ENCODE measurements at places on chromosomes 13 and 19.

- DNase-seq: no peak
Observed at GRCh38 chr19:4068047-4068966, 1.6 kb upstream of the ZBTB7A start.

- no peak for DNase-seq
Observed at GRCh38 chr19:46967578-46968032, 52.0 kb upstream of the NPAS1 start.

GRCh38 chr13:102933122-102933521 lies 87.3 kb downstream of the ERCC5 start:
- DNase-seq: no peak

GRCh38 chr19:1259206-1259875 lies 9.8 kb upstream of the CIRBP start:
- no peak for DNase-seq

- DNase-seq: no peak
Observed at GRCh38 chr13:93903909-93904308, 575.6 kb downstream of the DCT start.

GRCh38 chr13:49098198-49098597 lies 121.9 kb upstream of the MLNR start:
- DNase-seq: peak; percentile 86

- no peak for DNase-seq
Observed at GRCh38 chr13:30334663-30335386, 27.5 kb upstream of the KATNAL1 start.

DNA sequence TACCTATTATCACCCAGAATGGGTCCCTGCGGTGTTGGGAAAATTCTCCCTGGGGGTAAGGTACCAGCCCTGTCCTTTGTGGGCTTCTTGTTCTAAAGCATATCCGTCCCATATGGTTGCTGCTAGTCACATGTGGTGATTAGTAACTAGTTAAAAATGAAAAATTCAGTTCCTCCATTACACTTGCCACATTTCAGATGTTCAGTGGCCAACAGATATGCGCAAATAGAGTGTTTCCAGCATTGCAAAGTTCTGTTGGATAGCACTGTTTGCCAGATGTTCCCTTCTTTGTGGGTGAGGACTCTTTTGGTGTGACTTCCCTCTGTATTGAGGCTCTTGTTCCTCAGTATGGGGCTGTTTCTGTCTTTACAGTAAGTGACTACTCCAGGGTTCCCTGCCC lies 3.8 kb downstream of the CNOT3 start:
- no peak for DNase-seq

DNA sequence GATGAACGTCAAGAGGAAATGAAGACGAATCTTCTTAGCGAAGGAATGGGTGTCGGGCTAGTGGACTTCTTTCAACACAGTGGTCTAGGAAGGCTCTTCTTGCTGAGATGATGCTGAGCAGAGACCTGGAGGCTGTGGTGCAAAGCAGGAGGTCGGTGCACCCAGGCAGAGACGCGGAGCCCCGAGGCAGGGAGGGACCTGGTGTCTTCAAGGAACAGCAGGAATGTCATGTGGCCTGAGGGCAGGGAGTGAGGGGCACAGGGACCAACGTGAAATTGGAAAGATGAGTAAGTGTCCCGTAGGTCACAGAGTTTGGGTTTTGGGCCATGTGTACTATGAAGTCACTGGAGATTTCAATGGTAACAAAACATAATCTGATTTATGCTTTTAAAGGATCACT lies 11.4 kb upstream of the CDC42EP5 start:
- DNase-seq: no peak

- no peak for DNase-seq
Observed at GRCh38 chr13:39870197-39870747, 214.8 kb downstream of the COG6 start.

- no peak for DNase-seq
Observed at GRCh38 chr19:54099190-54099902, 1.3 kb downstream of the OSCAR start.

DNA sequence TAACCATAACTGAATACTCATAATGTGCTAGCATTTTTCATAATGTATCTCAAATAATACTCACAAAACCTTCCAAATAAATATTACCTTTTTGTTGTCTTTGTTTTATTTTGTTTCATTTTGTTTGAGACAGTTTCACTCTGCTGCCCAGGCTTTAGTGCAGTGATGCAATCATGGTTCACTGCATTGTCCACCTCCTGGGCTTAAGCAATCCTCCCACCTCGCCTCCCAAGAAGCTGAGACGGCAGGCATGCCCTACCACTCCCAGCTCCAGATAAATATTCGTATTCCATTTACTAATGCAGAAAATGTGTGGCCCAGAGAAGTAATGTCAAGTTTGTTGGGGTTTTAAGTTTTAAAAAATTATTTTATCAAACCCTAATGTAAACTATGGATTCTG lies 739.1 kb downstream of the GPC5 start:
- no peak for DNase-seq

DNA sequence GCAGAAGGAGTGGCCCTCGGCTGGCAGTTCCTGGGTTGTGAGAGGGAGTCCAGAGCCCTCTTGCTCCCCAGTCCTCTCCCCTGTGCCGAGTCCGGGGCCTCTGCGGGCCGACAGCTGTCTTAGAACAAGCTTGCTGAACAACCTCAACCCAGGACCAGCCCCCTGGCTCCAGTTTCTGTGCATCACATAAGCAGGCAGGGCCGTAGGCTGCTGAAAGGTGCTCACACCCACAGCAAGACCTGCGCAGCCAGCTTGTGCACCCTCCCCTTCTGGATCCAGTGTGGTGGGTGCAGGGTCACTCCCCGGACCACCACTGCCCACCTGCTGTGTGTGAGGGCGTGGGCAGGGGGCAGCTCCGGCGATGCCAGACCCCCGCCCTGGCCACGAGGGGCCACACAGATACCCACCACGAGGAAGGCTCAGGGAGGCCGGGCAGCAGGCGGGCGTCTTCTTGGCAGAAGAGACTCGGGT lies 25.2 kb upstream of the F7 start:
- DNase-seq: no peak

DNA sequence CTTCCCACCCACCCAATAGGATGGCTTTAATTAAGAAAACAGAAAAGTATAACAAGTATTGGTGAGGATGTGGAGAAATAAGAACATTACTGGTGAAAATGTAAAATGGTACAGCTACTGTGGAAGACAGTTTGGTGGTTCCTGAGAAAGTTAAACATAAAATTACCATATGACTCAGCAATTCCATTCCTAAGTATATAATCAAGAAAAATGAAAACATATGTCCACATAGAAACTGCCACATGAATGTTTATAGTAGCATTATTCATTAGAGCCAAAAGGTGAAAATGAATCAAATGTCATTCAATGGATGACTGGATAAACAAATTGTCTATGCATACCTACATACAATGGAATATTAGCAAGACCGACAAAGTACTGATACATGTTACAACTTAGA lies 16.9 kb downstream of the DZIP1 start:
- DNase-seq: no peak

DNA sequence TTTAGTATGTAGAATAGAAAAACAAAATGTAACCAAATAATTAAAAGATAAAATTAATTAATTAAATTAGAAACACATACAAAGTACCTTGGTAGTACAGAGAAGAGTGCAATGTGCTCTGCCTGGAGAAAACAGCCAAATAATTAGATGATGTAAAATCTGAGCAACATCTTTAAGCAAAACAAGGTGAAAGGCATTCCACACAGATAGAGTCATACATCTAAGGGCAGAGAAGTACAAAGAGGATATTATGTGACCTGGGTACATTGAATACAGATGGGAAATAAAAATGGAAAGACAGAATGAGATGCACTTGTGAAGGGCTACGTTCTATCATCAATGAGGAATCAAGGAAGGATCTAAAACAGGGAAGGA lies 25.2 kb upstream of the FNDC3A start:
- no peak for DNase-seq

- no peak for DNase-seq
Observed at GRCh38 chr19:39410831-39411080, 1.7 kb upstream of the PLEKHG2 start.

DNA sequence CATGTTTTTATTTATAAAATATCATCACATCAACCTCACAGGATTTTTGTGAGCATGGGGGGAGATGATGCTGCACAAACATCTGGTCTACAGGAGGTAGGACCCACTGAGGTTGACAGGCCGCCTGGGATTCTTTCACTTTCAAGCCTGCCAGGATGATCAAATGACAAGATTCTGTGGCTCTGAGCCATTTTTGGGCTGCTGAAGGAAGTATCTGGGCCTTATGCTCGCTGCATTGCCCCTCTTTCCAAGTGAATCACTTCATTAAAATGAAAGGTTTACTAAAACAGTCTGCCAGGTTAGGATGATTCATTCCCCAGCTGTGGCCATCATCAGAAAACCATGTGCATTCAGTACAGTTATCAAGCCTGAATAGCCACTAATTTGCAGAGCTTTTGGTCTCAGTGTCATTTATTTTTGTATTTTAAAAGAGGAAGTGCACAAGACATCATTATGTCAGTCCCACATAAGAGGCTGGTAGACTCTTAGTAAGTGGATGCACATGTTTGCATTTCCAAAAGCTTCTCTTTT lies 34.4 kb downstream of the STARD13 start:
- peak; percentile 83 for DNase-seq

- no peak for DNase-seq
Observed at GRCh38 chr13:106464076-106464475, 71.4 kb downstream of the EFNB2 start.

DNA sequence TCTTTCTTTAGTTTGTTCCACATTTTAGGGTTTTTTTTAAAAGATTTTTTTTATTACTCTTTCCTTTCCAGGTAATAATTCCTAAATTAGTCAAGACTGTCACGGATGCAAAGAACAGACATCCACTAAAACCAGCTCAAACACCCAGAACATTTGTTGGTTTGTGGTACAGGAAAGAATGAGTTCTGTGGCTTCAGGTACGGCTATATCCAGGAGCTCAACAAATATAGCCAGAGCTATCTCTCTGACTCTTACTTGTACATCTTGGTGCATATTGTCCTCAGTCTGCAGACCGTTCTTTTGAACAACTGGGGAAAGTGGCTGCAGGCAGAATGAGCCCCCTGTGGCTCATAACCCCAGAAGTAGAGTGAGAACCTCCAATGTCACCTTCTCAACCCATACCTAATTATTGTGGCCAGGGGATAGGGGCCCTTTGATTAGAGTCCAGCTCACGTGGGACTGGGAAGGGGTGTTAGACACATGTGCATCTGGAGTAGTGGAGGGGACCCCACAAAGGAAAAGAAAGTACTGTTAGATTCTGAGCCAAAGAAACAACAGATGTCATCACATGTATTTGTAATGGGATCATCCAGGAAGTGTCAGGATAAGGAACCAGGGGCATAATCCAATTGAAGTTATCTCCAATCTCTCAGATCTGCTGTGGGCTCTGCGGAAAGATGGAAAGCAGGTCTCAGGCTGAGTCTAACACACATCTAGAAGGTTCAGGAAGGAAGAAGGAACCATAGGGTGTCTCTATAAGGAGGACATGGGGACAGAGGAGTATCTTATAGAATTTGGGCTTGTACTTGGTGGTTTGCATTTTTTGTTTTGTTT lies 1.9 kb upstream of the ZNF358 start:
- DNase-seq: no peak

Data from AG04449 (cell line).